ENCODE measurements at places on chromosomes 1 and 21.

DNA sequence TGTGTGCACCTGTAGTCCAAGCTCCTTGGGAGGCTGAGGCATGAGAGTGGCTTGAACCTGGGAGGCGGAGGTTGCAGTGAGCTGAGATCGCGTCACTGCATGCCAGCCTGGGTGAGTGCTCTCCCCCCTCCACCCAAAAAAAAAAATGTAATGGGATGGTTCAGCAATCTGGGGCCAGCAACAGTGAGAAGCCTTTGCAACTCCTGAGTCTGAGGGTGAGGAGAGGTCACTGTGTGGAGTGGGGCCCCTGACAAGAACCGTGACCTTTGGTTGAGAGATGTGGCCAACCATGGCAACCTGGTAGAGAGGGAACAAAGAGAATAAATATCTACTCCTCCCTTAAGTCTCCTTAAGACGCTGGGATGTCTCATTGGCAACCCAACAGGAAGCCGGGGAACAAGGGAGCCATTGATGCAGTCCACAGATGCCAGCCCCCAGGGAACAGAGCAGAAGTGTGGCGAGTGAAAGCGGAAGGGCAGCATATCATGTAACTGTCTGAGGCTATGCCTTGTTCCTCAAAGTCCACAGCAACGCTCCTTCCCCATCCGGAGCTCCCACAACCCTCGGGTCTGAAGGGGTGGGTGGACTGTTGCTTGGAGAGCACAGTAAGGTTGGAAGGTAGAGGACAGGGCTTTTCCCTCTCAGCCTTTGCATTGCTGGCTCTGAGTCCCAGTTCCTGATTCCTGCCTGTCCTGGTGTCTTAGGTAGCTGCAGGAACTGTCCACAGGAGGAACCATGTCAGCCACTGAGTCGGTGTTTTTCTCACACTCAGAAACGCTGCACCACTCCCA lies 8.3 kb downstream of the TRNP1 start:
- peak; percentile 68 for DNase-seq

- DNase-seq: no peak
These were observed 4.8 kb downstream of the VASH2 start for GRCh38 chr1:212955098-212955497.

DNA sequence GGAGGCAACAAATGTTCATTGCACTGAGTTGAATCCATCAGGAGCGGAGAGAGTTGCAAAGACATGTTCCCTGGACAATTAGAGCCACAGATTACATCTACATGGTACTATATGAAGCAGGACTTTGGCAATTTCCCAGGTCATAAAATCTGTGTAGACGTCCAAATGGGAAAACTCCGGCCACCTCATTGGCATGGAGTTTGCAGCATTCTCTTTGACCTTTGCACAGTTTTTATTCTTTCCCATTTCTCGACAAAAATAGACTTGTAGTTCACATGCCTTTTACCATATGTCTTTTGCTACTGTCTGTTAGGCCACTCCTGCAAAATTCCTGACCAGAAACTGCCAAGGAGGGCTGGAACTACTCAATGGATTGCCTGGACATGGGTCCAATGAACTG lies 48.2 kb downstream of the UBE2T start:
- no peak for DNase-seq

DNA sequence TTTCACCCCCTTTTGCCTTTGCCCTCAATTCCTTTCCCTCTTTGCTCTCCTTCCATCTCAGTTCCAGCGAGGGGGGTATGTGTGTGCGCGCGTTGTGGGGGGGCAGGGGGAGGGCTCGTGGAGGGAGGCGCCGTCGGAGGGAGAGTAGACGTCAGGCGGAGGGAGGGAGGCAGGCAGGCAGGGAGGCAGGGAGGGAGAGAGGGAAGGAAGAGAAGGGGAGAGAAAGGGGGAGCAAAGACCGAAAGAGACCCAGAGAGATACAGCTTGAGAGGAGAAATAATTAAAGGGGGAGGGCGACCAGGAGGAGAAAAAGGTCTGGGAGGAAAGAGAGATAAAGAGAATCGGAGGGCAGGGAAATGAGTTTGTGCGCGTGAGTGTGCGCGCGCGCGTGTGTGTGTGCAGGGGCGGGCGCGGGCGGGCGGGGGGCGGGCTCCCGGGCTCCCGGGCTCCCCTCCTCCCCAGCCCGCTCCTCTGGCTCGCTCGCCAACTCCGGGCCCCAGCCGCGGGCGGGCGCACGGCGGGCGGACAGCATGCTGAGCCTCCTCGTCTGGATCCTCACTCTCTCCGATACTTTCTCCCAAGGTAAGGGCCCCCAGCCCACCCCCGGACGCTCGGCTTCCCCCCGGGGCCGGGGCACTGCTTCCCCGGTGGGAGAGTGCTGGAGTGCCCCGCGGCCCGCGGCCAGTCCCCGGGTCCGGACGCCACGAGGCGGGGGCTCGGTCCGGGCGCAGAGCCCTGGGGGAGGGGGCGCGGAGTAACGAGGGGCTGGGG lies at the start of gene KIRREL1:
TSS of gene KIRREL1 (plus strand) at position 499 of the 771 bp plus-strand sequence. CDS start at position 531, 32 bp downstream.
- peak; percentile 82 for DNase-seq

GRCh38 chr21:45468051-45468970 lies 63.3 kb downstream of the COL18A1 start:
- DNase-seq: no peak

DNA sequence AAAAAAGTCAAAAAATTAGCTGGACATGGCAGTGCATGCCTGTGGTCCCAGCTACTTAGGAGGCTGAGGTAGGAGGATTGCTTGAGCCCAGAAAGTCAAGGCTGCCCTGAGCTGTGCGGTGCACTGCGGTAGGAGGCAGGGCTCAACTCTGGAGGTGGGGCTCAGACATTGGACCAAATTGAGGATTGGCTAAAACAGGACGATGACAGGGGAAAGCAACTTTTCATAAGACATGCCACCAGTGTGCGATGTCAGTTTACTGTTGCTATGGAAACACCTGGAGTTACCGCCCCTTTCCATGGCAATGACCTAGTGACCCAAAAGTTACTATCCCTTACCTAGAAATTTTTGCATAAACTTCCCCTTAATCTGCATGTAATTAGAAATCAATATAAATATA lies 85.3 kb downstream of the DISP3 start:
- no peak for DNase-seq

GRCh38 chr1:110360431-110360830 lies 21.3 kb downstream of the RBM15 start:
- DNase-seq: no peak

- no peak for DNase-seq
These were observed 4.0 kb downstream of the USP24 start for GRCh38 chr1:55210990-55211801.

- no peak for DNase-seq
These were observed 46.5 kb upstream of the BEND5 start for GRCh38 chr1:48823168-48823567.

- DNase-seq: no peak
These were observed 58.9 kb downstream of the POFUT2 start for GRCh38 chr21:45228656-45229240.

Measured in urothelium cell line (cell line).